ENCODE measurements at places on chromosomes 4 and X.
A peak's percentile ranks its signal among the peaks of the same experiment; 100 is the strongest.

- no peak for DNase-seq
Measured at GRCh38 chrX:63743596-63743995, 41.4 kb downstream of the ARHGEF9 start.

DNA sequence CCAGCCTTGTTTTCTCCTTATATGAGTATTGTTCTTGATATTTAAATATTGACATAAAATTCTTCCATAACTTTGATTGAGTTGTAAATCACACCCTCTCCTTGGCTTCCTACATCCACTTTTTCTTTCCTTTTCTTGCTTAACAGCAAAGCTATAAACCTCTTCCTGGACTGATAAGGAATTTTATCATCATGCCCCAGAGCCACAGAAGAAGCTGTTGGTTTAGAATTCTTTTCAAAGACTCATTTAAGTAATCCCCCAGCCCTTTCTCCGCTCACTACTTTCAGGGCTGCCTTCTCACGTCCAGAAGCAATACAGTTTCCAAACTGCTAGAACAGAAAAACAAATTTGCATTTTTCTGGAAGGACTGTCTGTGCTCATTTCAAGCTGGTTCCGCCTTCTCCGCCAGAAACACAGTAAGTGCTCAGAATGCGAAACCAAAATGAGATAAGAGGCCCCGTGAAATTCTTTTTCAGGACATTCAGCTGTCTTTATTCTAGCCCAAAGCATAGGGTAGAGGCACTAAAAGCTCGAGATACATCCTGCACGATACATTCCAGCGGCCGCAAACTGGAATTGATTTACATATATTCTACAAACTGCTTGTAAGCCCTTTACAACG is 849 bp downstream of the MID1 start:
- no peak for DNase-seq

DNA sequence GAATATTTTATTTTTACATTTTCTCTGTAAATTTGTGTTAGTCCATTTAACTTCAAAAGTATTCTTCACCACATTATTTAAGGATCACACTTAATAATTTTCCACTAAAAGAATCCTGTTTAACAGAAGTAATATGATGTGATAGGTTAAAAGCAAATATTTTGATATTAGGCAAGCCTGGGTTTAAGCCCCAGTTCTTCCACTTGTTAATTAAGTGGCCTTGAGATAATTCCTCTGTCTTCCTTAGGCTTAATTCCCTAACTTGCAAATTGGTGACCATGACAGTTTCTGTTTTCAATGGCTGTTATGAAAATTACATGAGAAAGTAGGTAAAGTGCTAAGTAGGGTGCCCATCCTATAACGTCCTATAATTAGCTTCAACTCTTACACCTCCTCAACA is 129.9 kb upstream of the ATOH1 start:
- no peak for DNase-seq

- peak; percentile 34 for DNase-seq
Measured at GRCh38 chrX:103554687-103555424, 30.5 kb upstream of the TCEAL4 start.

DNA sequence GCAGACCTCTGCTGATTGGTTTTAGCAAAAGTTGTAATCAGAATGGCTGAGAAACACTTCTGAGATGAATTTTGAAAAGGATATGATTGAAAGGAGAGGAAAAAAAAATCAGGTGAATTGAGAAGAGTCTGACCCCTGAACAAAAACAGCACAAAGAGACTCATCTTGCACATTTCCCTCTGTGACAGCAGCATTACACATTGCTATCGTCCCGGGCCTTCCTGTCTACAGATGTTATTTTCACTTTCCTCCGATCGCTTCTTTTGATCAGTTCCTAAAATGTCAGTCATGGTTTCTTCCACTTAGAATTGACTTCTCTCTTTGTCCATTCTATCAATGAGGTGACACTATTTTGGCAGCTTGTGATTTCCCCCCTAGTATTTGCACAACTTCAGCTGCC is 262.6 kb downstream of the GPC3 start:
- DNase-seq = no peak

- DNase-seq = no peak
Measured at GRCh38 chr4:112845386-112845785, 204.1 kb upstream of the ANK2 start.

DNA sequence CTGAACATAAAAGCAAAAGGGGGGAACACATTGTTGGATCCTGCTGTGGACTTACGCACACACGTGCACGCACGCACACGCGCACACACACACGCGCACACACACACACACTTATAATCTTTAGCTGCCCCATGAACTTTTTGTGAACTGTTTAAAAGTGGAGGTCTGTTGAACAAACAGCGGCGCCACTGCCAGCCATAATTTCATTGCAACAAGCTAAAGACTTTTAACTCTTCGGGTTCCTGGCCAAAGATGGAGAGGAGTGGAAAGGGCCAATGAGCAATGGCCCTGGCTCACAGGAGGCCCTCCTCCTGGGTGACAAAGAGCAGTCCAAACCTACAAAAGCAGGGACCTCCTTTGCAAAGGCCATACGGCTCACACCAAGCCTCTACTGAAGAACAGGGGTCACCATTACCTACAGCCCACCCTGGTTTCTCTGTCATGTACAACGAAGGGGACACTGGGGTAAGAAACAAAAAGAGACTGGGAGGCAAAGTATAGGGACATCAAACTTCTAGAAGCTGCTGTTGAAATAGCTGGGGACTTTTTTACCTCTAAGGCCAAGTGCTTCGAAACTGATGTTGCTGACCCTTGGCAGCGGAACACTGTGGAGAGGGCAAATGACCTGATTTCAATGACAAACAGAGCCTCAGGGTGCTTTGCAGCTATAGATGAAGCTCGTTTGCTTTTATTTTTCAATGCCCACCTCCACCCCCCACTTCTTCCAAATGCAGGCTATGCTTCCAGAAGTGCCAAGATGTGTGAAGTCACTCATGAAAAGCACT is 16.7 kb downstream of the BCOR start:
- no peak for DNase-seq

DNA sequence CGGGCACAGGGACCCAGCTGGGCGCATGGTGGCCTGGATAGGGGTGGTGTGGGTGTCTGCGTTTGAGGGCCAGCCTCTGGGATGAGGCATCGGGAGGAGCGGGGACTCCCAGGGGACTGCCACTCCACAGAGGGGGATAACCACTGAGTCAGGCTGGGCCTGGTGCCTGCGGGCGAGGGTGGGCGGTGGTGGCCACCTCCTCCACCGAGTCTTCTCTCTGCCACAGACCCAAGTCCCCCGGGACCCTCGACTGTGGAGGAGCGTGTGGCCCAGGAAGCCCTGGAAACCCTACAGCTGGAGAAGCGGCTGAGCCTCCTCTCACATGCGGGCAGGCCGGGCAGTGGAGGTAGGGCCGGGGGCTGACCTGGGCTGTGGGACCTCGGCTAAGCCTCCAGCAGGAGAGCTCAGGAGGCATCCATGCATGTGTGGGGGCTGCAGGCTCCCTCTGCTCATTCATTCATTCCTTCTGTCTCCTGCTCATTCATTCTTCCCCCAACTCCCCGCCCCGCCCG is 26.4 kb downstream of the DOK7 start:
- DNase-seq = no peak

- peak; percentile 64 for DNase-seq
Measured at GRCh38 chr4:76781698-76782595, 116.0 kb downstream of the SOWAHB start.

GRCh38 chrX:71365356-71365874 is 742 bp upstream of the TAF1 start:
- DNase-seq = no peak

DNA sequence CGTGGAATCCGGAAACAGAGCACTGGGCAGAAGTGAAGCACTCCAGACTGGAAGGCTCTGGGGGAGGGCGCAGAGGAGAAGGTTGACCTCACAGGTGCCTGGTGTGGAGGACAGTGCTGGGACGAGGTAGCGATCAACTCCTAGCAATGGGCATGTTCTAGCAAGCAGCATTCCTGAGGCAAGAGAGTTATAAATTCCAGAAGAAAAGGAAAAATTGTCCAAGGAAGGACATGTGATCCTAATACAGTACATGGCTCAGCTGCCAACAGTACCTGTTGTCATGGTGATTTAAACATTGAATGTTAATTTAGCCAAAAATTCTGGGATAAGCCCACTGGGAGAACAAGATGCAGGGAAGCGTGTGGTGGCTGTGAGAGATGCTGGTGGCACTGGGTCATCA is 8.2 kb downstream of the ARHGAP4 start:
- DNase-seq = no peak

GRCh38 chr4:100984901-100985300 is 362.4 kb downstream of the PPP3CA start:
- no peak for DNase-seq

DNA sequence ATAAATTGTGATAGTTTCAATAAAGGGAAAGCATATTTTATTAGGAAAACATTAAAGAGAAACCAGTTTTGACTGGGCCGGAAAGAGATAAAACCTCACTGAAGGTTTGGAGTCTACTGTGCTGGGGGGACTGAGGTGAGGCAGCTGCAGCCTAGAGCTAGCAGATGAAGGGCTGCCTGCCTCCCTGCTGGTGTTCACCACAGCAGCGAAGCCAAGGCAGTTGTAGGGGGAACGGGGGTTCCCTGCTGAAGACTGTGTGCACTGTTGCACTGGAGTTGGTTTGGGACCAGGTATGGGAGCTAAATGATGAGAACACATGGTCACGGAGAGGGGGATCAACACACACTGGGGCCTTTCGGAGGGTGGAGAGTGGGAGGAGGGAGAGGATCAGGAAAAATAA is 546.5 kb upstream of the SMIM31 start:
- no peak for DNase-seq

DNA sequence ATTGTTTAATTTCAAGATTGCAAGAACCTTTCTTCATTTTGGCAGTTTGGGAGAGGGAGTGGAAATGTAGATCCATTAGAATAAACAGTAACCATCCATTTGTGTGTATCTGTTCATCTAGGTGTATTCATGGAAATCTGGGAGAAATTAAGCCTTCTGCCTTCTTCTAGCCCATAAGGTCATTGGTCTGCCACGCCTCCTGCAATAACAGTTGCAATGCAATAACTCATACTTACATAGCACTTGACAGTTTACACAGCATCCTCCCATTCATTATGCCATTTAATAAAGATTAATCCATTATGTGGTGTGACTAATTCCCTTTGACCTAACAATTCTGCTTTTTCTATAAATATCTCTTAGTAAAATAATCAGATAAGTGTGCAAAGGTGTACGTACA is 42.6 kb downstream of the SHROOM4 start:
- no peak for DNase-seq

- no peak for DNase-seq
Measured at GRCh38 chr4:77358315-77358928, 201.4 kb downstream of the CCNG2 start.

DNA sequence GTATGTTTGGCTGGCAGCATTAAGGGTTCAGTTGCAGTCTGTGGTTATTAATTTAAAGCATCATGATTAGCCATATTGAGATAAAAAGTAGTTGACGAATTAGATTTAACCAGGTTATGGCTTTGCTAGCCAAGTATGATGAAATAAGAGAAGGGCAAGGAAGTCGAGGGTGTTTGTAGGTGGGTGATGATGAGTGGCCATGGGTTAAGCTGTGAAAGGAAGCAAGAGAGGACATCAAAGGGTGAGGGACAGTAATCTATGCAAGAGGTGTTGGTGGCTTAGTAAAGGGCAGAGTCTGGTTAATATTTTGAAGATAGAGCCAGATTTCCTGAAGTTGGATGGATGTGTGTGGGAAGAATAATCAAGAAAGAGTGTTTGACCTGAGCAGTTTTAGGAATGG is 44.5 kb downstream of the STIM2 start:
- DNase-seq = no peak

- no peak for DNase-seq
Measured at GRCh38 chr4:142600952-142601351, 245.1 kb downstream of the INPP4B start.

- DNase-seq = no peak
Measured at GRCh38 chr4:189299706-189300105, 641.0 kb upstream of the FRG1 start.

GRCh38 chr4:171266671-171267070 is 546.5 kb upstream of the GALNTL6 start:
- DNase-seq = no peak

All from GM12864 (cell line).